ENCODE measurements at places on chromosomes 13 and 19.

DNA sequence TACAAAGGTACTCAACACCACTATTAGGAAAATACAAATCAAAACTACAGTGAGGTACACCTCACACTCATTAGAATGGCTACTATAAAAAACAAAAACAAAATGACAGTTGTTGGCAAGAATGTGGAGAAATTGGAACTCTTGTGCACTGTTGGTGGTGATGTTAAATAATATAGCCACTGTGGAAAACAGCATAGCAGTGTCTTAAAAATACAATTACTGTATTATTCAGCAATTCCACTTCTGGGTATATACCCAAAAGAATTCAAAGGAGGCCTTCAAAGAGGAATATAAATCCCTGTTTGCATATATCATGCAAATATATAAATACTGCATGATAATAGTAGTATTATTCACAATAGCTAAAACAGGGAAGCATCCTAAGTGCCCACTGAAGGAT lies 66.8 kb downstream of the CDK8 start:
- no peak for DNase-seq

- DNase-seq: no peak
Observed at GRCh38 chr19:50959731-50960500, 7.1 kb upstream of the KLK5 start.

- no peak for DNase-seq
Observed at GRCh38 chr19:17685451-17686022, 2.6 kb downstream of the UNC13A start.

DNA sequence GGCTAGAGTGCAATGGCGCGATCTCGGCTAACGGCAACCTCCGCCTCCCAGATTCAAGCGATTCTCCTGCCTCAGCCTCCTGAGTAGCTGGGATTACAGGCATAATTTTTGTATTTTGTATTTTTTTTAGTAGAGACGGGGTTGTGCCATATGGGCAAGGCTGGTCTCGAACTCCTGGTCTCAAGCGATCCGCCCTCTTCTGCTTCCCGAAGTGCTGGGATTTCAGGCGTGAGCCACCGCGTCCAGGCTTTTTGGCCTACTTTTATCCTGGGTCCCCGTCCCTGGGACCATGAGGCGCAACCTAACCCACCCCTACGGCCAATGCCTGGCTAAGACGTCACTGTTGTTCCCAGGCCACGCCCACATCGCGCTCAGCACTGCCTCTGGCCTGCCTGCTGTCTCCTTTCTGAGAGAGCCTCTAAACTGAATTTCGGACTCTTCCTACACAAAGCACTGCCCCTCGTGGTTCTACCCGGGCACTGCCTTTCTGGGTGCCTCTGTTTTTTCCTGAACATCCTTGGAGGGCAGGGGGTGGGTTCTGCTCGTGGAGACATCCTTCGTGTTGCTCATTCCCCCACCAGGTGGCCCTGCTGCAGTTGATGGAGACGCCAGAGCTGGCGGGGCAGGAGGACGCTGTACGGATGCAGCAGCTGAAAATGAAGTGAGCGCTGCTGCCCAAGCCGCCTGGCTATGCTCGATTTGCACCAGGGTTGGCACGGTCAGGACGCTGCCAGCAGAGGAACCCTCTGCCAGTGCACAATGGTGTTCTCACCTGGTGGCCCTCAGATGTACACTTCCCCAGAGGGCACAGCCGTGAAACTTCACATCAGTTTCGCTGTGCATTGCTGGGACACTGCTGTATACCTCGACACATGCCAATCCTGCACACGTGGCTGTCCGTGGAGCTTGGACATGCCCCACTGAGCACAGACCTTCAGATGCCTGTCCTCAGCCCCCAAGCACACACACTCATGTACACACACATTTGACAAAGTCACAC lies 2.0 kb downstream of the REX1BD start:
- no peak for DNase-seq

GRCh38 chr19:34480971-34481841 lies at the start of gene WTIP:
TSS of gene WTIP (plus strand) at chr19:34481758. CDS start at chr19:34481975, 217 bp downstream.
- no peak for DNase-seq

DNA sequence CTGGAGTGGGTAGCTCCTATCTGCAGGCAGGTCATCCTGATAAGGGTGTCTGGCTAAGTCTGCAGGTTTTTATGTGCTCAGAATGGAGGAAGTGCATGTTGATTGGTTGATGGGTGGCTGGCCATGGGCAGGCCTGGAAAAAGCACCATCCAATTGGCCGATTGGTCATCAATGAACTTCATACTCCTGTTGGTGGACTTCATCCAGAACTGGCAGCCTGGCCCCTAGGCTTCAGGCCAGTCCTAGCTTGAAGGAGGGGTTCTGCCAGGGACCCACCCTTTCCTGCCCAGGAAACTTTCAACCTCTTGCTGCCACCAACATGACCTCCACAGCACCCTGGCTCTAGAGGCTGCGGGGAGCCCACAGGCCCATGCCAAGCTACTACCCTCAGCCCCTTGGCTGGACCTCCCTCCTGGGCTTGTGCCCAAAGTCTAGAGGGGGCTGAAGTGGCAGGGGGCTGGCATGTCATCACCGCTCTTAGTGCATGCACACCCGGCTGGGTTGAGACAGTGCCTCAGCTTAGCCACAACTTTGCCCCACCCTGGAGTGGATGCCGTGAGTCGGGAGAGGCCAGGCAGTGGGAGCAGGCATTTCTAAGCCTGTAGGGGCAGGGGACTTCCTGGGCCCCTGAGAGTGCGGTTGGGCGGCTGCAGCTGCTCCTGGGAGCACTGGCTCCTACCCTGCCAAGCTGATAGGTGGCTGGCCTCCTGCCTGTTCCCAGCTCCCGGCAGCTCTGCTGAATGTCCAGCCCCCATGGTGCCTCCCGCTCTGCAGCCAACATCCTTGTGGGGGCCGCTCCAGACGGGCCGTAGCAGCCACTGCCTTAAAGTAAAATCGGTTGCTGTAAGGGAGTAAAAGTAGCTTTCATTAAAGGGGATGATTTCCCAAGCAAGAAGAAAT lies 13.2 kb downstream of the DNAJC15 start:
- DNase-seq: no peak

DNA sequence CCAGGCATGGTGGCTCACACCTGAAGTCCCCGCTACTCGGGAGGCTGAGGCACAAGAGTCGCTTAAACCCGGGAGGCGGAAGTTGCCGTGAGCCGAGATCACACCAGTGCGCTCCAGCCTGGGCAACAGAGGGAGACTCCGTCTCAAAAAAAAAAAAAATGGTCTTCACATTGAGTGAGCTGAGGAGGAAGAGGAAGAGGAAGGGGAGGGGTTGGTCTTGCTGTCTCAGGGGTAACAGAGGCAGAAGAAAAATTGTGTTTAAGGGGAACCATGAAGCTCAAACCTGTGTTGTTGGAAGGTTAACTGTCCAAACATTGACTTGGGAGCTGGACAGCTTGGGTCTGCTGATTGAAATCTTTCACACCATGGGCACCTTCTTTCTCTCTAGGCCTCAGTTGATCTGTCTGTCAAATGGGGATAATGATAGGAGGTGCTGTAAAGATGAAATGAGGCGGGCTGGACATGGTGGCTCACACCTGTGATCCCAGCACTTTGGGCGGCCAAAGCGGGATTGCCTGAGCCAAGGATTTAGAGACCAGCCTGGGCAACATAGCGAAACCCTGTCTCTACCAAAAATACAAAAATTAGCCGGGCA lies 9.8 kb upstream of the SLC44A2 start:
- no peak for DNase-seq

DNA sequence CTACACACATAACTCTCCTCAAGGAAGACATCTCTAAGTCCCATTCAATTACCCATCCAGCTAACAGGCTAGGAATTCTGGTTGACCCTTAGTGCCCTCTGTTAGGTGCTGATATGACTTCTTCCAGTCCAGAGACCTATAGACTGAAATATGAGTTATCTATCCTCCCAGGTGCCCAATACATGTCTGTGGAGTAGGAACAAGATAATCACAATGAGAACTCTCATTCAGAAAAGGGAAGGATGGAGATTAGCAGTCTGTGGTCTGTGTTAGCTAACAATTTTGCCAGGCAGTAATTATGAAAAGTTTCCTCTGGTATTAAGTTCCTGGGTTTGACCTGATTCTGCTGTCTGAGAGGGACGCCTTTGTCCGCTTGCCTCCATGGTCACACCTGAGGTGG lies 44.2 kb upstream of the SLAIN1 start:
- no peak for DNase-seq

DNA sequence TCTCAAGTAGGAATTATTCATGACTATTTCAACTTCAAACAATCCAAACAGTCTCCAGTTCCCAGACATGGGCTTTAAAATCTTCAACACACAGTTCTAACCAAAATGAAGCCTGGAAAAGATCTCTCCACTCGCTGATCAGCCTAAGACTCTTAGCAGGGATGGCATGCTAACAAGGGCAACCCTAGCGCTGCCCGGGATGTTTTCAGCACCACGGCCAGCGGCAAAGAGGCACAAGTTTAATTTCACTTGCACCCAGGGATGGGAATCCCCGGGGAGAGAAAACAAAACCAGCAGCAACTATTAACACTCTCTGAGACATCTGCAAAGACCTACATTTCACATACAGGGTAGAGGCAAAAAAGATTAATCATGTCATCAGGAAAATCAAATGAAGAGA lies 43.0 kb downstream of the CACNA1A start:
- DNase-seq: no peak

DNA sequence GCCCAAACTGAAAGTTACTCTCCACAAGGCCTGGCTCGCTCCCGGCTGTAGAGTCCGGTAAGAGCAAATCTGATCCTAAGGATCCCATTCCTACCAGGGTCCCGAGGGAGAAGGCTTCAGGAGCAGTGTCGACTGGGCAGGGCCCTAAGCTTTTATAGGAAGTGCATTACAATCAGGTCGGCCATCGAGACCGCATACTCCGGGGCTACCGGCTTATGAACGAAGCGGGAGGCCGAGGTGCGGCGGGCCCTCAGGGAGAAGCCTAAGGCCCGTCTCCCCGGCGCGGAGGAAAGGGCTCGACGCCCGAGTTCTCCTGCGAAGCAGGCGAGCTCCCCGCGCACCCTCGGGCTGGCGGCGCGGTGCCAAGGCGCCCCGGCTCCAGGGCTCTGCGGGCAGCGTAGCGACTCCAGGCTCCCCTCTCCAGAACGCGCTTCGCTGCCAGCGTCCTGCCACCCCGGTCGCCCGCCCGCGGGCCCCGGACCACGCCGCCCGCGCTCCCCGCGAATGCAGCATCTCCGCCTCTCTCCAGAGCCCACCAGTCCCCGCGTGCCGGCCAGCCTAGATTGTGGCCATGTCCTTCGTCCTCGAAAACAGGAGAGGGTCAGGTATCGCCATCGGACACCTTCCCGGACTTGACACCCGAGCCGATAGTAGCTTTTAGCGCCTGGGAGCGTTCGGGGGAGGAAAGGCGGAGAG lies 1.4 kb downstream of the EFNB2 start:
- no peak for DNase-seq

GRCh38 chr19:6273701-6274601 lies 5.8 kb downstream of the MLLT1 start:
- DNase-seq: no peak

DNA sequence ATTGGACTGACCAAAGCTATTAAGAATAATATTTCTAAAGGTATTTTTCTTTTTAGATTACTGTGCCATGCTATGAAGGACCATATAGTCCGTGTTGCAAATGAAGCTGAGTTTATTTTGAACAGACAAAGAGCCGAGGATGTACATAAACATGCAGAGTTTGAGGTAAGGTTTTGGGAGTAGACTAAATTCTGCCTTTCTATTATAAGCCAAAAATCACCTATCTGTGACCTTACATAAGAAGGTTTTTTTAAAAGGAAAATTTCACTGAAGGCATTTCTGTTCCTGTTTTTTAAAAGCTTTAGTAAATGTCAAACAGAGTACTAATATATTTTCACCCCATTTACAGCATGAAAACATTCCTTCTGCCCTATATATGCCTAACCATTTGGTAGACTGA lies 127.4 kb downstream of the MAB21L1 start:
- no peak for DNase-seq

DNA sequence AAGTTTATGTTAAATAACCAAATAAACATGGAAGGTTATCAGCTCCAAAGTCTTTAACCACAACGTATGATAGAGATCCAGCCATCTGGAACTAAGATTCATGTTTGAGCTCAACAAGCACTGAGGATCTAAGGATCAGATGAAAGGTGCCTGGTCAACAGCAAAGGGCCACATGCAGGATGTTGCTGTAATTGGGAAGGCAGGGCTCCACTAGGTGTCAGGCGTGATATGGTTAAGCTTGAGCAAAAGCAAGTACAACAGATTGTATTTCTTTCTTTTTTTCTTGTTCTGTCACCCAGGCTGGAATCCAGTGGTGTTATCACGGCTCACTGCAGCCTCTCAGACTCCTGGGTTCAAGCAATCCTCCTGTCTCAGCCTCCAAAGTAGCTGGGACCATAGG lies 12.0 kb downstream of the EBPL start:
- no peak for DNase-seq

DNA sequence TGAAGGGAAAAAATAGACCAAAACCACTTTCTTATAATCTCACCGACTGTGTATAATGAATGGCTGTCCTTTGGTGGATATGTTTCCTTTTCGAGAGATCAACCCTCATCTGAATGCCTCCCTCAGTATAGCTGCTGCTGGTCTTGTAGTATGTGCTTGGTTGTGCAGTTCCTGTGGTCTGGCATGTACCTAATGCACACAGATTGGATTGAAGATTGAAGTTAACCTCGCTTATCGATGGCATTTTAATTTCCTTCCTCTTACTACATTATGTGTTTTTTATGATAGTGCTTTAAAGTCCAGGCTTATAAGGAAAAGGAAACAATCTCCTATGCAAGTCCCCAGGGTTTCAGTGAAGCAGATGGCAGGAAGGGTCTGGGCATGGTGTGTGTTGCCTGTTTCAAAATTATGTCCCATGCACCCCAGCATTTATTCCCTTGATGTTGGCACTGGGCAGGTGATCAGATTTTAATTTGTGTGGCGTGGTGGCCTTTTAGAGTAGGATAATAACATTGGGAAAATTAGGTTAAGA lies 334.1 kb downstream of the SHISA2 start:
- no peak for DNase-seq

DNA sequence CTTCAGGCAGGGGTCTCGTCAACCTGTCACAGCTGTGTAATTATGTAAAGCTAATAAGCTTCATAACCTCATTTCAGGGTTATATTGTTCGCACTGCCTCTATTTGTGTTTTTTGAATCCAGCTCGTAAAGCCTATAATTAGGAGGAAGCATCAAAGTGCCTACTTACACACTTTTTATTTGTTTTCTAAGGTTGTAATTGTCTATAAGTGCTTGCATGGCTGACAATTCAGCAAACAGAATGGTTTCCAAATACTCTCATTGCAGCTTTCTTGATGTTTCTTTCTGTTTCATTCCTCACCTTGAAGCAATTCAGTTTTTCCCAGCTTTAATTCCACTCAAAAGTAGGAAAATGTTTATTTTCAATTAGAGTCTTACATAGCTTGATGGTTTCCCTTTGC lies 336.3 kb downstream of the HS6ST3 start:
- DNase-seq: no peak

DNA sequence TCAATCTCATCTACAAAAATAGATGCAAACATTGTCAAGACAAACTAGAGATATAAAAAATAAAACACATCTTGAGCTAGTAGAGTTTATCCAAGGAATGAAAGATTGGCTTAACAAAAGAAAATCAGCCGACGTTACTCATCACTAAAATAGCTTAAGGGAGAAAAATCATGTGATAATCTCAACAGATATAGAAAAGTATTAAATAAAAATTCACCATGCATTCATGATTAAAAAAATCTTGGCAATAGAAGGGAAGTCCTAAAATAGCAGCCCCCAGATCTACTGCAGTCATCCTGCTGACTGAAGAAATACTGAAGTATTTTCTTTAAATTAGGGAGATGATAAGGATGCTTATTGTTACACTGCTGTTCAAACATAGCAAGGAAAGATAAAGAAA lies 12.6 kb upstream of the DCLK1 start:
- no peak for DNase-seq

- DNase-seq: no peak
Observed at GRCh38 chr19:8501981-8502380, 459 bp downstream of the PRAM1 start.
